Activated CD8-positive, alpha-beta T cell treated with anti-CD3 and anti-CD28 coated beads for 36 hours (primary cell): ENCODE measurements at places on chromosomes 4 and X.

DNA sequence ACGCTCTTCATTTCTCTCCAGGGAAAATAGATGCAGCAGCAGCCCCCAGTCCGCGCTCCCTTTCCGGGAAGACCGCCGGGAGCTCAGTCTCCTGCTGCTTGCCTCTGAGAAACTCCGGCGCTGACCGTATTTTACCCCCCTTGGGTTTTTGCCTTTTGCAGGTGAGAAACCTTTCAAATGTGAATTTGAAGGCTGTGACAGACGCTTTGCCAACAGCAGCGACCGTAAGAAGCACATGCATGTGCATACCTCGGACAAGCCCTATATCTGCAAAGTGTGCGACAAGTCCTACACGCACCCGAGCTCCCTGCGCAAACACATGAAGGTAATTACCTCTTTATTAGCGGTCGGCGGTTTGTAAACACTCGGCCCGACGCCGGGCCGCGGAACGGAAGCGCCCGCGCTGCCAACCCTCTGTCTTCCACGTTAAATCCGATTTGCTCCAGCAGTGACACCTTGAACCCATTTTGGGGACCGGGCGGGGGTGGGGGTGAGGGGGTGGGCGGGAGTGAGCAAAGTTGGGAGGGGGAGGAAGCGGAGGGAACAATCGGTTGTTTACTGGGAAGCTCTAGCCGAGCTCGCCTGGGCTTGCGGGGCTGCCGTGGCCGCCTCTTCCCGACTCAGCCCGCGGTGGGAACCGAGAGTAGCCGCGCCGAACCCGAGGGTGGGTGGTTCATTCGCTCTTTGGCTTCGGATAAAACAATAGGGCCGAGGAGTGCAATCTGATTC, 3.0 kb downstream of the ZIC3 start:
- no peak overlapping the region for H3K27ac ChIP-seq
- no peak overlapping the region for H3K4me3 ChIP-seq
- H3K27me3 ChIP-seq: peaks cover 54% of the 10 kb centered on the region
- DNase-seq: no peak

- peaks cover 3% of the 10 kb centered on the region for H3K4me1 ChIP-seq
- no peak overlapping the region for H3K27ac ChIP-seq
- no peak overlapping the region for H3K4me3 ChIP-seq
- no peak for DNase-seq
Observed at GRCh38 chrX:112731793-112732192, 52.1 kb upstream of the LHFPL1 start.

DNA sequence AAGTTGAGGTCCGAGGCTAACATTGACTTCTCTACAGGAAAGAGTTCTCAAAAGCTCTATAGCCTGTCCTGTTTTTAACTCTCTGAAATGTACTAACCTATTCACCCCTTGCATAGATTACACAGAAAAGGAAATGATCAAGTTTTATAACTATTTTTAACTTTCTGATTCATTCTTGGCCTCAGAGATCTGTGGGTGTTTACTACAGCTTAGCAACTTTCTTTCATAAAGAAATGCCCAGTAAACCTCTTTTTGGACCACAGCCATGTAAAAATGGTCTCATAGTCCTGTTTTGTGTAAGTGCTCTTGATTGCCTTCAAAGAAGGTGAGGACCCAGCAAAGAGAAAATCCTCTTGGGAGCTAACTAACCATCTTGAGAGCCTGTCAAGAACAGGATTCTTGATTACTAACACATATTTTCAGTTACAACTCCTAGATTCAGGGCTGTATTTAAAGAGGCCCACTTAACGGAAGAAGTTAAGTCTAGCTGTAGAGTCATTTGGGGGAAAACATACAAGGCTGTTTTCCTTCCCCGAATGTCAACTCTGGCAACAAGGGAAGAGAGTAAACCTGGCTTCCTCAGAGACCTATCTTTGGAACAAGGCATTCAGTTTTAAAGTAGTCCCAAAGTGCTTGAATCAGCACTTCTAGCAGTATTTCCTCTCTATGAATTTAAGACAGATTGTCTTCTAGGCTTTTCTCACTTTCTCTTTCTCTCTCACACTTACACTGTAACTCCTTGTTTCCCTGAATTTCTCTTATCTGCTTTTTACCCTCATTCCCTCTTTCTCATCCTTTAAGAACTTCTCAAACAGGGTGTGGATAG, 78.2 kb downstream of the IL21 start:
- peak overlapping the region; percentile 93 for H3K27ac ChIP-seq
- DNase-seq: no peak
- H3K4me3 ChIP-seq: peak overlapping the region; percentile 40
- H3K27me3 ChIP-seq: no peaks in the 10 kb centered on the region

DNA sequence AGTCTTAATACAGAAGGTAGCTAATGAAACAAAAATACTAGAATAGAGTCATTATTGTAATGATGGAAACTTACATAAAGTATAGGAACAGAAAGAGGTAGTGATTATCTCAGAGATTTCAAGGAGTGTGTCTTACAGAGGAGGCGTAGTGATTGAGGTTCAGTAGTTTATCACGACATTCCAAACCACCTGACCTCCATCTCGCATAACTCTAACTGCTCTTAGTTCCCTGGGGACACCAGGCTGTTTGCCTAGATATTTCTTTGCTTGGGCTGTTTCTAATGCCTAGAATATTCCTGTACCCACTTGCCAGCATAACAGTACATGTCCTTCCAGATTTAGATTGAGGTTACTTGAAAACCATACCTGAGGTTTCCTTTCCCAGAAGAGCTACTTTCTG, 29.1 kb downstream of the STAG2 start:
- peak overlapping the region; percentile 75 for H3K27ac ChIP-seq
- H3K36me3 ChIP-seq: peaks cover 19% of the 10 kb centered on the region
- H3K27me3 ChIP-seq: no peaks in the 10 kb centered on the region
- DNase-seq: no peak

GRCh38 chr4:74375824-74376426, 11.0 kb downstream of the EREG start:
- no peak overlapping the region for H3K27ac ChIP-seq
- peaks cover 2% of the 10 kb centered on the region for H3K27me3 ChIP-seq
- H3K4me3 ChIP-seq: no peak overlapping the region
- no peaks in the 10 kb centered on the region for H3K36me3 ChIP-seq

GRCh38 chr4:8740666-8741395, 130.8 kb downstream of the HMX1 start:
- no peaks in the 10 kb centered on the region for H3K4me1 ChIP-seq
- H3K36me3 ChIP-seq: no peaks in the 10 kb centered on the region

GRCh38 chr4:83112678-83113428, 1.7 kb downstream of the PLAC8 start:
- peak overlapping the region; percentile 84 for H3K4me3 ChIP-seq
- peak overlapping the region; percentile 91 for H3K27ac ChIP-seq
- H3K4me1 ChIP-seq: peaks cover 35% of the 10 kb centered on the region
- peak; percentile 71 for DNase-seq
- peaks cover 31% of the 10 kb centered on the region for H3K36me3 ChIP-seq

DNA sequence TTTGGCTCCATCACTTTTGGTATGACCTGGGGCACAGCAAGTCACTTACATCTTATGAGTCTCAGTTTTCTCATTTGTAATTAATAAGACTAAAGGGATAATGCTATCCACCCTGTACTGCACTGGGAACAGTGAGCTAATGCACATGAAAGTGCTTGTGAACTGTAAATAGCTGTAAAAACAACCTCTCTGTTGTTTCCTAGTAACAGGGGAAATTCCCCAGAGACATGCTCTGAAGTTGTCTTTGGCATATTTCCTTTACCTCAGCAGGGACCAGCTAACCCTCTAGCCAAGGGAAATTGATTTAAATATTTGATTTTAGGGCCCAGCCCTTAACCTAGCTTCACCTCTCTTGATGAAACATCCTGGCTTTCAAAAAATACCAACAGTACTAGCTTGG, 6.1 kb upstream of the CYSLTR1 start:
- H3K36me3 ChIP-seq: no peaks in the 10 kb centered on the region
- H3K4me1 ChIP-seq: peaks cover 51% of the 10 kb centered on the region
- H3K4me3 ChIP-seq: no peak overlapping the region

- no peak for DNase-seq
- no peak overlapping the region for H3K4me3 ChIP-seq
- no peaks in the 10 kb centered on the region for H3K27me3 ChIP-seq
- H3K27ac ChIP-seq: no peak overlapping the region
- H3K4me1 ChIP-seq: no peaks in the 10 kb centered on the region
- H3K36me3 ChIP-seq: no peaks in the 10 kb centered on the region
Observed at GRCh38 chr4:124883632-124884031, 171.1 kb upstream of the ANKRD50 start.

DNA sequence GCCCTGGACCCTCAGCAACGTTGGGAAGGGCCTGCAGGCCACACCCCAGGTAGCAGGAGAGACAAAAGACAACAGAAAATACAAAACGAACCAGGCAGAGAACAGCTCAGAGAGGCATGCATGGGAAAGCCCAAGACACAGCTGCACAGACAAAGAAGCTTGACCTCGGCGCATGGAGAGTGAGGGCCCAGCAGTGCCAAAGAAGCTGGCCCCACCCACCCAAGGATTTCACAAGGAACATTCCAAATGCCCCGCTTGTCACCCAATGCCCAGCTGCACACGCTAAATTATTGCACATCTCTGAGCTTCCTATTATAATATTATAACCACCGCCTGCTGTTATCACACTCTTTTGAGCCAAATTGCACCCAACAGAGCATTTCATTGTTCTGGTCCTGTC, 147.7 kb upstream of the TBL1X start:
- H3K27ac ChIP-seq: no peak overlapping the region
- peaks cover 15% of the 10 kb centered on the region for H3K4me1 ChIP-seq
- H3K4me3 ChIP-seq: no peak overlapping the region
- DNase-seq: no peak

DNA sequence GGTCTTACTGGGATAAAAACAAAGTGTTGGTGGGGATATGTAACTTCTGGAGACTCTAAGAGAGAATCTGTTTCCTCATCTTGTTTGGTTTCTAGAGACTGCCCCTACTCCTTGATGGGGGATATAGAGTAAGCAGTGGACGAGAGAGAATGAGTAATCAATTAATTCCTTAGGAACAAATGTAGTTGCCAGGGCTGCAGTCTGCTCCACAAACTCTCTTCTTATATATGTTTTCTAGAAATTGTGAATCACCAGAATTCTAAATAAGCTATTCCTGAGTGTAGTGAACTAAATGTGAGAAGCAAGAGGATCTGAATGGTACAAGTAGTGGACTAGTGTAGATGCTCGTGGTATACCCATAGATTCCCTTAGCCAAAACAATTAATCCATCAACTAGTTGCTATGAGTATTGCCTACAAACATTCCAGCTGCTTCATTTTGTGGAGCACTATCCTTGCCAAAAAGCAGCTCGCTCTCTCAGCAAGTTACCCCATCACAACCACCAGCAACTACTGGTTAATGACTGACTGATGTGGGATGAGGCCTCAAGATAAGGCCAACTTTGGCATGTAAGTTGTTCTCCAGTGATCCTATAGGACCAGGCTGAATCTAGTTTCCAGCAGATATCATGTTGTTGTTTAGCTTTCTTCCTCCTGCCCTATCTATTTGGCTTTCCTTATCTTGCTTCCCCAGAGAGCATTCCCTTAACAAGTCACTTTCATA, 273.0 kb downstream of the SLC7A11 start:
- DNase-seq: no peak
- H3K27ac ChIP-seq: no peak overlapping the region
- H3K36me3 ChIP-seq: no peaks in the 10 kb centered on the region
- no peaks in the 10 kb centered on the region for H3K27me3 ChIP-seq

GRCh38 chrX:122771933-122772332, 412.1 kb upstream of the GRIA3 start:
- DNase-seq: no peak
- no peaks in the 10 kb centered on the region for H3K36me3 ChIP-seq
- no peaks in the 10 kb centered on the region for H3K4me1 ChIP-seq

DNA sequence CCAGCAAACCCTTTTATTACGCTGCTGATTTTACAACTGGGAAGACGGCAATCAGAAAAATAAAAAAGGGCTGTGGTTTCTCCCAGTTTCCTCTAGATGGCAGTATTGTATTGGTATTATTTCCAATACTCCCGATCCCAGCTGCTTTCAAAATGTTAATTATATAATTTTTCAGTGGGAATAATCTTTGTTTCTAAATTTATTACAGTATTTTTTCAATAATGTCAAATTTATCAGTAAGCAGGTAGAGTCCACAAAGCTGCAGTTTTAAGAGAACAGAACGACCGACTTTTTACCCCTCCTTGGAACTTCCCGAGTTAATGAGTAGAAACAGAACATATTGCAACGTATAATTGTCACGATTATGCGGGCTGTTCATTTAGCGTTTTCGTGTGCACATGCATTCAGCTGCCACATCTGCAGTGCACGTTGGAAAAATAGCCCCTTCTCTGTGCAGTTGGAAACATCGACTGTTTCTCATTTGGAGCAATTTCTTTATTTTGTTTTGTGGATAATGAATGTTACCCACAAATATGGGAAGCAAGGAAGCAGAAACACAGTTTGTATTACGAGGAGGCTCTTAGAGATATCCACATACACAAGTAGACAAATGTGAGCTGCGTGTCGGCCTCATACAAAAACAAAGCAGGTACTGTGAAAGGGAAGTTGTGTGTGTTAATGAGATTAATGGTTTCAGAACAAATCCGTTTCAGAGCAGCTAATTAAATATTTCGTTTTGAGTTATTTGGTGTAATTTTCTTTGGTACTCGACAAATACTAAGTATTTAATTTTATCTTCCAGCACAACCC, 188.0 kb downstream of the STIM2 start:
- H3K27me3 ChIP-seq: peaks cover 28% of the 10 kb centered on the region
- peaks cover 2% of the 10 kb centered on the region for H3K36me3 ChIP-seq
- no peak overlapping the region for H3K27ac ChIP-seq
- H3K4me3 ChIP-seq: no peak overlapping the region

DNA sequence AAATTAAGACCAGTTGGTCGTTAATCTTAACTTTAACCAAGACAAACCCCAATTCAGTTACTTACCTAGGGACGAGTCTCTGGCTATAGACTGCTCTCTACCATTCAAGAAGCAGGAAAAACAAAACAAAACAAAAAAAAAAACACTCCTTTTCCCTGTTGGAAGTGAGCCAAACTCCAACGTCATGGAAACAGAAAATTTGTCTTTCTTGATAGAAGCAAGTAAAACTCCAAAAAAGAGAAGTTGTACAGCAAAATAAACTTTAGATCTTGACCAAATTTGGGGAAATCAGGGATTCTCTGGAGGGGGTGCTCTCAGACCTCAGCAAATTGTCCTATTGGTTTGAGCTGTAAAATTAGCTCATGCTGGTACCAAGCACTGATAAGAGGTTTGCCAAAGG, 3.7 kb downstream of the CNGA1 start:
- H3K27me3 ChIP-seq: peaks cover 17% of the 10 kb centered on the region
- no peak for DNase-seq
- H3K27ac ChIP-seq: no peak overlapping the region
- H3K4me1 ChIP-seq: peaks cover 12% of the 10 kb centered on the region
- no peak overlapping the region for H3K4me3 ChIP-seq

DNA sequence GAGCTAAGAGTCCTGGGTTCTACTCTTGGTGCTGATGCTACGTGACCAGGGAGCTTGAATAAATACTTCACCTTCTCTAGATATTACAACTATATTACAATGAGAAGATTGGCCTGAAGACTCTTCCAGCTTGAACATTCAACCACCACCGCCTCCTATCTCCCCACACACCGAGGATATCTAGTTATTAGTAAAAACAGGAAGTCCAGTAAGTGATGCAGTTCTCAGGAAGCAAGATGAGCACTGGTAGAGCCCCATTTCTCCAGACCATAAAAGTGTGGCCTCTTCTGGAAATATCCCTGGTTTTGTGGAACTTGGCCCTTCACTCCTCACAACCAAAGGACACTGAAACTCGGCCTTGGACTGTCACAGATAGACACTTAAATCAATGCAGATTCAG, 18.5 kb downstream of the PJA1 start:
- DNase-seq: no peak
- H3K36me3 ChIP-seq: no peaks in the 10 kb centered on the region
- H3K4me3 ChIP-seq: no peak overlapping the region
- no peaks in the 10 kb centered on the region for H3K4me1 ChIP-seq
- peaks cover 2% of the 10 kb centered on the region for H3K27me3 ChIP-seq
- H3K27ac ChIP-seq: no peak overlapping the region
